Progenitor cell of endocrine pancreas (in vitro differentiated cells): ENCODE measurements at places on chromosomes 3 and 15.
A peak's percentile ranks its signal among the peaks of the same experiment; 100 is the strongest.

DNA sequence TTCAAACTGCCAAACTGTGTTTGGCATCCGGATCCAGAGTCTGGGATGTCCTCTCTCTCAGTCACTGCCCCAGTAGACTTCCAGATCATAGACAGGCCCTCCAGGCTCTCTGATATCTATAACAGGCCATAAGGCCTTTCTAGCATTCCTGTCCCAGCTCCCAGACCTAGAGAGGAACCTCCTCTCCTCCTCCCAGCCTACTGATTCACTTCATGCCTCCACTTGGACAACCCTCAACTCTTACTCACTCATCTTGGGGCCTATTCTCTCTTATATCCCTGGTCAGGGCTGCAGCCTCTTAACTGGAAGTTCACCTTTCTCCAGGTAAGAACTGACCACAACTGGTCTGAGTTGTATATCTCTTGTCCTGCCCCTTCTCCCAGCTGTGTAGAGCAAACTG lies 253.7 kb upstream of the TRIM42 start:
- H3K4me1 ChIP-seq, result peaks cover 26% of the 10 kb centered on the region
- H3K27me3 ChIP-seq, result peaks cover 9% of the 10 kb centered on the region
- no peak overlapping the region for H3K4me3 ChIP-seq
- peak overlapping the region; percentile 34 for H3K27ac ChIP-seq
- no peaks in the 10 kb centered on the region for H3K36me3 ChIP-seq
- no peak for DNase-seq

- no peaks in the 10 kb centered on the region for H3K36me3 ChIP-seq
- H3K4me3 ChIP-seq, result peak overlapping the region; percentile 63
- peaks cover 7% of the 10 kb centered on the region for H3K4me1 ChIP-seq
- peaks cover 69% of the 10 kb centered on the region for H3K27me3 ChIP-seq
- DNase-seq, result no peak
- H3K27ac ChIP-seq, result no peak overlapping the region
These were observed 667 bp downstream of the CEMIP start for GRCh38 chr15:80779658-80780415.

DNA sequence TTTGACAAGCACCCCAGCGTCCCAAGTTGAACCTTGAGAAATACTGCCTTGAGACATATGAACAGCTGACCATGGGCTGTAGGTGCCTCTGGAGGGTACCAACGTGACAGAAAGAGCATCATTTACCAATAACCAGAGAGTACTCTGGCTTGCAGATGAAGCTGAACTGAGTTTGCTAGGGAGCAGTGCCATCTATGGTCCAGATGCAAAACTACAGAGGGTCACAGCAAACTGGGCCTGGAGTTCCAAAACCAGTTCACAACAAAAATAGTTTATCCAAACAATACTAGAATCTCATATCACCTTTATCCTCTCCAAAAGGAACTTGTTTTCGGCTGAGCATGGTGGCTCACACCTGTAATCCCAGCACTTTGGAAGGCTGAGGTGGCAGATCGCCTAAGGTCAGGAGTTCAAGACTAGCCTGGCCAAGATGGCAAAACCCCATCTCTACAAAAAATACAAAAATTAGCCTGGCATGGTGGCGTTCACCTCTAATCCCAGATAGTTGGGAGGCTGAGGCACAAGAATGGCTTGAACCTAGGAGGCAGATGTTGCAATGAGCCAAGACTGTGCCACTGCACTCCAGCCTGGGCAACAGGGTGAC lies 69.3 kb downstream of the CHAC1 start:
- peaks cover 5% of the 10 kb centered on the region for H3K4me1 ChIP-seq
- H3K27me3 ChIP-seq, result no peaks in the 10 kb centered on the region
- peaks cover 14% of the 10 kb centered on the region for H3K36me3 ChIP-seq

- no peak overlapping the region for H3K27ac ChIP-seq
- no peak for DNase-seq
- no peaks in the 10 kb centered on the region for H3K27me3 ChIP-seq
These were observed 220.1 kb downstream of the TUSC7 start for GRCh38 chr3:116929505-116930222.

GRCh38 chr3:148335612-148336011 lies 362.1 kb upstream of the AGTR1 start:
- H3K4me1 ChIP-seq, result peaks cover 16% of the 10 kb centered on the region
- no peaks in the 10 kb centered on the region for H3K36me3 ChIP-seq
- no peaks in the 10 kb centered on the region for H3K27me3 ChIP-seq
- H3K27ac ChIP-seq, result no peak overlapping the region
- DNase-seq, result no peak

DNA sequence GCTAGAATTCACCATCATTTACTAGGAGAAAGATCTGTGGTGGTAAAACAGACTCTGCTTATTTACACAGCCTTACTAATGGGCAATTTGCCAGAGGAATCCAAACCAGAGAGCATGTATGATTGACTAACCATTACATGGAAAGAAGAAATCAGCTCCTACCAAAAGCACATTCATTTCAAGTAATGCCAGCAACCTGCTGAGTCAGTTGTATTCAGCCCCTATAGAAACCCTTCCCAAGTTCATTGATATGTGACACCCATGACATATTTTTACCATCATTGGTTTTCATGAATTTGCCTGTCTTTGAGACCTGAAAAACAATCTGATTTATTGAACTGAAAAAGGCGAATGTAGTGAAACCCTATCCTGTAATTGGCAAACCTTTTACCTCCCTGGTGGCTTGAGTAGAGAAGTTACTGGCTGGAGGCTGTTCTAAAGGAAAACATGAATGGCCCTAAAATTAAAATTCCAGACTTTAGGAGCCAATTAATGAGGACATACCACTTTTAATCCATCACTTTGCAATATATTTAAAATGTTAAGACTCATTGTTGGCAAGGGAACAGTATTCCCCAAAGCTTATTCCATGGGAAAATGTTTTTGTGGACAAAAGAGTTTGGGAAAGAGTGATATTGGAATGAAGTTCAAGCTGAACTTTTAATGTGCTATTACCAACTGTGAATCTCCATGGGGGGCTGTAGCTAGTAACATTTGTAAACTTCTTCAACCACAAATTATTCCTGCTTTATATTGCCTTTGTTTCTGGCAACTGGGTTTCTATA lies 542.9 kb downstream of the FHIT start:
- no peak overlapping the region for H3K27ac ChIP-seq
- H3K36me3 ChIP-seq, result peaks cover 3% of the 10 kb centered on the region
- no peaks in the 10 kb centered on the region for H3K27me3 ChIP-seq
- H3K4me3 ChIP-seq, result no peak overlapping the region

GRCh38 chr3:58157700-58158099 lies 53.1 kb downstream of the DNASE1L3 start:
- no peak overlapping the region for H3K4me3 ChIP-seq
- no peaks in the 10 kb centered on the region for H3K4me1 ChIP-seq
- H3K27ac ChIP-seq, result no peak overlapping the region
- no peak for DNase-seq
- H3K36me3 ChIP-seq, result peaks cover 25% of the 10 kb centered on the region

- no peak for DNase-seq
- H3K27ac ChIP-seq, result no peak overlapping the region
- no peak overlapping the region for H3K4me3 ChIP-seq
- H3K4me1 ChIP-seq, result peaks cover 14% of the 10 kb centered on the region
These were observed 83.6 kb downstream of the SLC7A14 start for GRCh38 chr3:170502297-170502696.

- peaks cover 16% of the 10 kb centered on the region for H3K36me3 ChIP-seq
- H3K27ac ChIP-seq, result peak within 1 kb of the TSS; percentile 92
- no peak for DNase-seq
- H3K4me3 ChIP-seq, result peak within 1 kb of the TSS; percentile 44
These were observed at the start of gene GHRL for GRCh38 chr3:10292505-10293419. Gene GHRL (minus strand): TSS chr3:10292947. CDS start chr3:10290180, 2,767 bp downstream.

- H3K4me1 ChIP-seq, result peaks cover 5% of the 10 kb centered on the region
- H3K4me3 ChIP-seq, result no peak overlapping the region
- H3K27ac ChIP-seq, result no peak overlapping the region
These were observed 102.0 kb upstream of the TSC22D2 start for GRCh38 chr3:150306083-150306482.

GRCh38 chr15:66169625-66170024 lies 83.9 kb downstream of the MEGF11 start:
- no peak for DNase-seq
- no peak overlapping the region for H3K4me3 ChIP-seq
- peaks cover 34% of the 10 kb centered on the region for H3K27me3 ChIP-seq
- no peaks in the 10 kb centered on the region for H3K36me3 ChIP-seq

DNA sequence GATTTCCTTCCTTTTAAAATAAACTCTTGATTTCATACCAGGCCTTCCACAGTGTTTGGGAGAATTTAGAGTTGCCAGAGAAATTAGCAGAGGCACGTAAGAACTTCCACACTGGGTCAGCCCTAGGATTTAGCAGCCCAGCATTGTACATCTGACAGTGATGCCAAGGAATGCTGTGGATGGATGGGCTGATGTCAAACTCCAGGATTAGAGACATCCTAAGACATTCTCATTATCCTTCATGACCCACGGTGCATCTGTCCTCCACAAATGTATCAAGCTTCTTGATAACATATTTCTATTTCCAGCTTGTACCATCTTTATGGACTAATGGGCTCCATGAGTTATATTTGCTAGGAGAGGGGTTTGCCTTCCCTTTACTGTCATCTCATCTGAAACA lies 8.0 kb upstream of the TPM1 start:
- no peaks in the 10 kb centered on the region for H3K36me3 ChIP-seq
- H3K4me3 ChIP-seq, result no peak overlapping the region
- DNase-seq, result no peak
- peaks cover 8% of the 10 kb centered on the region for H3K4me1 ChIP-seq
- H3K27me3 ChIP-seq, result peaks cover 7% of the 10 kb centered on the region
- H3K27ac ChIP-seq, result no peak overlapping the region

DNA sequence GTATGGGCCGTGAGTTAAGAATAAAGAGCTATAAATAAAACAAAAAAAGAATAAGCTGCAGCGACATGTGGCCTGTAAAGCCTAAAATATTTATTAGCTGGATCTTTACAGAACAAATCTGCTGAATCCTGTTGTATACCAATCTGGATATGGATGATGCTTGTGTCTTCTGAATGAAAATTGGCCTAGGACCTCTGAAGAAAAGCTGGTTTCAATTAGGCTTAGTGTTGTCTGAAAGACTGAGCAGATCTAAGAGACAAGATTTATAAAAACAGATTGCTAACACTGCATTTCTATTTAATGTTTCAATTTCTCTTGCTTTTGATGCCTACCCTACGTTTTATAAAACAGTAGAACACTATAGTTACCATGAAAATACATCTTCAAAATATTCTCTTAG lies 57.9 kb downstream of the ST3GAL6 start:
- H3K27me3 ChIP-seq, result no peaks in the 10 kb centered on the region
- peaks cover 17% of the 10 kb centered on the region for H3K36me3 ChIP-seq
- no peak overlapping the region for H3K27ac ChIP-seq
- no peak for DNase-seq
- H3K4me1 ChIP-seq, result no peaks in the 10 kb centered on the region
- no peak overlapping the region for H3K4me3 ChIP-seq

DNA sequence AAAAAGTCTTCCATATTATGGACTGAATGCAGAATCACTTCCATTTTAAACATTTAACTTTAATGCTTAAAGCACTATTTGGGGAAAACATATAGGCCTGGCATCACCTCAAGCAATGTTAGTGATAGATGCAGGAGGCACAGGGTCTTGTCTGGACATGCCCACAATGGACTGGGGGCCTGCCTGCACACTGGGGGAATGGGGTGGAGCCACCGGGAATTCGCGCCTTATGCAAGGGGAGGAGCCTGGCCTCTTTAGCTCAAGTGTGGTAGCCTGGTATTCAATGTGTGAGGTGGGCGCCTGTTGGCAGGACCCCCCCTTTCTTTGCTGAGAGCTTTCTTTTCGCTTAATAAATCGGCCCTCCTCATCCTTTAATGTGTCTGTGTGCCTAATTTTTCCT lies 29.9 kb downstream of the ACKR4 start:
- no peak for DNase-seq
- no peaks in the 10 kb centered on the region for H3K4me1 ChIP-seq
- peaks cover 4% of the 10 kb centered on the region for H3K36me3 ChIP-seq
- no peaks in the 10 kb centered on the region for H3K27me3 ChIP-seq

GRCh38 chr15:49085696-49086459 lies 39.6 kb upstream of the SECISBP2L start:
- H3K36me3 ChIP-seq, result no peaks in the 10 kb centered on the region
- peak overlapping the region; percentile 54 for H3K27ac ChIP-seq
- DNase-seq, result no peak
- H3K4me1 ChIP-seq, result peaks cover 24% of the 10 kb centered on the region

DNA sequence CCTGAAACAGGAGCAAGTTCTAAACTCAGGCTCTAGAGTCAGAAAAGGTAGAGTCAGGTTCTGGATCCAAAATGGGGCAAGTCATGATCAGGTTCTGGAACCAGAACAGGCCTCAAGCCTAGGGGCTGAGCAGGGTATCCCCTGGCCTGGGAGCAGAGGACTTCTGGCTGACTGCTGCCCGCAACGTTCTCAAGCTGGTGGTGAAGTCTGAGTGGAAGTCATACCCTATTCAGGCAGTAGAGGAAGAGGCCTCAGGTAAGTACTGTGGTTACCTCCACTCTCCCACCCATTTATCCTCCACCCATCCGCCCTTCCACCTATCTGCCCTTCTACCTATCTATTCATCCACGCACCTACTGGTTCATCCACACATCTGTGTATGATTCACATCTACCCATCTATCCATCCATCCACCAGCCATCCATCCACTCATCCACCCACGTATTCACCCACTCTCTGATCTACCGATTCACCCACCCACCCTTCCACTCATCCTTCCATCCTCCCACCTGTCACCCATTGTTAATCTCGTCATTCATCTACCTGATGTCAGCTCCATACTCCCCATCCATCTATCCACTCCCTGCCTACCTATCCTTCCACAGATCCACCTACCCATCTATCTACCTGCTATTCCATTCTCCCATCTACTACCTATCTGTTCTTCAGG lies 8.7 kb downstream of the TTLL3 start:
- H3K4me3 ChIP-seq, result no peak overlapping the region
- H3K36me3 ChIP-seq, result peaks cover 1% of the 10 kb centered on the region
- H3K4me1 ChIP-seq, result no peaks in the 10 kb centered on the region
- no peak overlapping the region for H3K27ac ChIP-seq

- no peak for DNase-seq
- peaks cover 1% of the 10 kb centered on the region for H3K36me3 ChIP-seq
- H3K4me1 ChIP-seq, result peaks cover 5% of the 10 kb centered on the region
- no peak overlapping the region for H3K4me3 ChIP-seq
- H3K27me3 ChIP-seq, result no peaks in the 10 kb centered on the region
These were observed 351.4 kb downstream of the CNTN3 start for GRCh38 chr3:74263031-74263430.

DNA sequence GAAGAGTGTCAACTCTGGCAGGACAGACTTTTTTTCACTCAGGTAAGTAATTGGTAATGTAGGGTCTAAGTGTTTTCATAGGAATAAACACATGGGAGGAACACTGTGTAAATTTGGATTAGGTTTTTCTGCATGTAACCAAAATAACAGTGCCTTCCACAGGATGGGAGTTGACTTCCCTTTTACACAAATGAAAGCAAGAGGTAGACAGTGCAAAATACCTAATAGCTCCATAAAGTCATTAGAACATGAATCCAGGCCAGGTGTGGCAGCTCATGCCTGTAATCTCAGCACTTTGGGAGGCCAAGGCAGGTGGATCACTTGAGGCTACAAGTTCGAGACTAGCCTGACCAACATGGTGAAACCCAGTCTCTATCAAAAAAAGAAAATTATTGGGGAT lies 25.5 kb upstream of the MYO1E start:
- no peaks in the 10 kb centered on the region for H3K36me3 ChIP-seq
- H3K27ac ChIP-seq, result no peak overlapping the region
- peaks cover 10% of the 10 kb centered on the region for H3K4me1 ChIP-seq
- DNase-seq, result no peak
